ENCODE measurements at places on chromosomes 1 and 21. TPM values are rescaled to one million over a fixed set of nuclear protein-coding genes. Genes with fewer than 3 reads are reported as not detected.

DNA sequence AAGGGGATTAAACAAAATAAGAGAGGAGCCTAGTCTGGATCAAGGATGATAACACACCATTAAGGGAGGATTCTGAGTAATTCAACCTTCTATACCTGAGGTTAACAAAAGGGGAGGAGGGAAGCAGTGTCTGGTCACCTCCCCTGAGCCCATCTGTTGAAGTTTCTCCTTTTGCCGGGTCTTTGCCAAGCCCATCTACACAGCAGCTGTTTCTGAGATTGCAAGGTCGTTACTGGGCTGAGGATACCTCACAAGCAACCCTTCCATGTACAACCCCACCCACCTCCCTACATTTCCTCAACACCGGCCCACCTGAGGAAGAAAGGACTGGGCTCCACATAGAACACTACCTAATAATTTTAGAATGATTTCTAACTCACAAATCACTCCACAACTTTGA, 26.3 kb downstream of the LRRC52 start:
- H3K36me3 ChIP-seq = no peaks in the 10 kb centered on the region
- no peak overlapping the region for H3K27ac ChIP-seq
- H3K4me1 ChIP-seq = no peaks in the 10 kb centered on the region
- peaks cover 39% of the 10 kb centered on the region for H3K27me3 ChIP-seq
- no peak overlapping the region for H3K4me3 ChIP-seq
- no peak for DNase-seq

GRCh38 chr1:119314001-119314796, 54.4 kb upstream of the HAO2 start:
- no peak overlapping the region for H3K27ac ChIP-seq
- no peaks in the 10 kb centered on the region for H3K36me3 ChIP-seq
- no peak overlapping the region for H3K4me3 ChIP-seq
- peaks cover 32% of the 10 kb centered on the region for H3K27me3 ChIP-seq
- no peaks in the 10 kb centered on the region for H3K4me1 ChIP-seq

DNA sequence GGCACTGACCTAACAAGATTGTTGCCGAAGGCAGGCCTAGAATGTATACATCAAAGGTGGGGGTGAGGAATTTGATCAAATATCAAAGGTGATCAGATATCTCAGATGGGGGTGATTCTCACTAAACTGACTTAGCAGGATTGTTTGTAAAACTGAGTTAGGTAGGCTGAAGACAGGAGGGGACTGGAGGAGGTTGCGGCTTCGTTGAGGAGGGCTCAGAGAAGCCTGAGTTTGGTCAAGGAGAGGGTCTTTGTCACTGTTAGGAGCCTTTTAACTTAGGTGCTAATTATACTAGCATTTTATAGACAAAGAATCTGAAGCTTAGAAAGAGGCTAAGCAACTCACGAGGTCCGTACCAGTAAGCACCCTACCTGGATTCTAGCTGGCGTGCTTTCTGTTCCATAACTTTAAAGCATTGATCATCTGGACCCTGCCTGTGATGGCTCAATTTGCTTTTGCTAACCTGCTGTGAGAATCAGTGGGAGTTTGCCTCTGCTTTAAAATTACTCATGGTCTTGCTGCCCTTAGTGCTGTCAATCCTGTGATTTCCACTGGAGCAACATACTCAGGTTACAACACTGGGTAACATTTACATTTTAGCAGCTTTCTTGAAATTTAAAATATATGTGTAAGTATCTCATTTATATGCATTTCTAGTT, 49.8 kb downstream of the ITSN1 start:
- DNase-seq = no peak
- no peaks in the 10 kb centered on the region for H3K36me3 ChIP-seq
- peaks cover 2% of the 10 kb centered on the region for H3K27me3 ChIP-seq
- H3K27ac ChIP-seq = no peak overlapping the region

DNA sequence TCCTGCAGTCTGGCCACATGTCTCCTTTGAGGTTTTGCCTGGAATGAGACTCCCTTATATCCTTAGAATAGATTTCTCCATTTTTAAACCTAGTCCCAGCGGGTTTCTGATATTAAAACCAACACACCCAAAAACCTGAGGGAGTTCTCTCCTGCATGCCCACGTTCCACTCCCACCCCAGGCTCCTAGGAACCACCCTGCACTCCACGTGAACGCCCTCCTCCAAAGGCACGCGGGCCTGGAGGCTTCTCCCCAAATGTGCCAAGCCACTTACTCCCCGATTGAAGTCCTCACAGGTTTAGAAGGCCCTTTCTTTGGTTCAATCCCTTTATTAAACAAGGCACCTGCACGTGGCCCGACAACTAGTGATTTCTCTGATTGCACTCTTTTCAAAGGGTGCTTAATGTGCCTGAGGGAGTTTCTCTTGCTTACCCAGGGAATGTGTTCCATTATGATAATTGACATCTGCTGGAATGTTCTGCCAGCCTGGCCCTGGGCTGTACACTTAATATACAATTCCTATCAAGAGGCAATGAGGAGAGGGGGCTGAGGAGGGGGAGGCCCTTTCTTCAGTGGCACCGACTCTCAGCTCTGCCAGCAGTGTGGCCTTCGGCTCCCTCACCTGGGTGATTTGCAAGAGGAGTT, 104.3 kb upstream of the ADAR start:
- H3K27ac ChIP-seq = no peak overlapping the region
- no peak overlapping the region for H3K4me3 ChIP-seq
- no peak for DNase-seq

DNA sequence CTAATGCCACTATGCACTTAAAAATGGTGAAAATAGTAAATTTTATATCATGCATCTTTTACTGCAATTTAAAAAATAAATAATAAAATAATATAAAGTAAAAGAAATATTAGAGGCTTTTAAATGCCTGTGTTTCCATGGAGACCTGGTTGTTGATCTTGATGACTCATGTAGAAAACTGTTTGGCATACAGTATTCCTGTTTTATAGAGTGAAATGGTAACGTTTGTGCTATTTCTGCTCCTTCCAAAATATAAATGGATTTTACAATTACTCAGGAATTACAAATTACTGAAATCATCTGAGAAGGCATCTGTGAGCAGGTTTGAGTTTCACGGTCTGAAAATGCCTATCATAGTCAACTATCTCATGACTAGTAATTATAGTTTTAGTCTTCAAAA, 98.4 kb upstream of the USP25 start:
- no peak overlapping the region for H3K27ac ChIP-seq
- H3K4me3 ChIP-seq = no peak overlapping the region
- DNase-seq = no peak
- no peaks in the 10 kb centered on the region for H3K27me3 ChIP-seq

GRCh38 chr1:153803470-153804056, 28.4 kb downstream of the SLC27A3 start:
- peak overlapping the region; percentile 90 for H3K27ac ChIP-seq
- H3K4me3 ChIP-seq = no peak overlapping the region
- peaks cover 44% of the 10 kb centered on the region for H3K4me1 ChIP-seq

Gene CYB5RL
- total RNA-seq = 8.3 TPM

All from naive thymus-derived CD8-positive, alpha-beta T cell (primary cell).